ENCODE measurements at places on chromosomes 3 and 15. TPM values are rescaled to one million over a fixed set of nuclear protein-coding genes. Genes with fewer than 3 reads are reported as not detected.

DNA sequence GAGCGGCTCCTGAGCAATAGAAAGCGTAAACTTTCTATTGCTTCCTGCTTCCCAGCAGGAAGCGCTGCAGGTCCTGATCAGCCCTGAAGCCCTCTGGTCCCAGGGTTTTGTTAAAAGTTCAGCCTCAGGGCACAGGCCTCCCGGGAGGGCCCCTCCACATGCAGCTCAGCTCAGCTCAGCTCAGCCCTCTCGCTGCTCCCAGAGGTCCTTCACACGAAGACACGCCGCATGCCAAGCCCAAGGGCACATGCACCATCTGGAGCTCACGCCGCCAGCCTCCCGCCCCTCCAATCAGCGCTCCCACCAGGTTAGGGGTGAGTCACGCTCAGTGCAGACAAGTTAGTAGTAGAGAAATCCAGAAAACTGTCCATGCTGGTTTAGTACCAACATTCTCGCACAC, 12.7 kb downstream of the TKT start:
- DNase-seq: no peak

DNA sequence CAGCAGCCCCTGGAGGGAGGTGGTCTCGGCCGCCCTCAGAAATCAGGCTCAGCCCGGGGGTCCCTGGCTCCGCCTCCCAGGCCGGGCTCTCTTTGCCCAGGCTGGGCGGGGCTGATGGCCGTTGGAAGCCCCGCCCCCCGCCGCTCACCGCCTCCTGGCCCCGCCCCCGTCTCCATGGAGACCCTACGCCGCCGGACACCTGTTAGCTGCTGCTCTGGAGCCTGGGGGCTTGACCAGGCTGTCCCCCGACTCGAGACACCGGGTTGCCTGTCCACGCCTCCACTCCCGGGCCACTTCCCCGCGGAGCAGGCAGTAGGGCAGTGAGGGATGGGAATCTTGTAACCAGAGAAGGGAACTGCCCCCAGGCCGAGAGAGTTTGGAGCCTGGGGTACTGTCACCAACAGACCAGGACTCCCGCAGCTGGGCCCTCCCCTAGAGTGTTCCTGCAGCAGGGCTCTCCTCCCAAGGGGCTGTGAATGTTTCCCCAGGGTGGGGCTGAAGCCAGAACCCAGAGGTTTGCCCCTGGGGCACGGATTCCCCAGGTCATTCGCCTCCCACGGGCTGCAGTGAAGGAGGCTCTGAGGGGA, 27.8 kb upstream of the RPL32 start:
- DNase-seq: peak; percentile 39

- no peak for DNase-seq
Measured at GRCh38 chr3:62929771-62930170, 54.6 kb upstream of the CADPS start.

- DNase-seq: no peak
Measured at GRCh38 chr3:171863920-171864319, 20.8 kb downstream of the TMEM212 start.

DNA sequence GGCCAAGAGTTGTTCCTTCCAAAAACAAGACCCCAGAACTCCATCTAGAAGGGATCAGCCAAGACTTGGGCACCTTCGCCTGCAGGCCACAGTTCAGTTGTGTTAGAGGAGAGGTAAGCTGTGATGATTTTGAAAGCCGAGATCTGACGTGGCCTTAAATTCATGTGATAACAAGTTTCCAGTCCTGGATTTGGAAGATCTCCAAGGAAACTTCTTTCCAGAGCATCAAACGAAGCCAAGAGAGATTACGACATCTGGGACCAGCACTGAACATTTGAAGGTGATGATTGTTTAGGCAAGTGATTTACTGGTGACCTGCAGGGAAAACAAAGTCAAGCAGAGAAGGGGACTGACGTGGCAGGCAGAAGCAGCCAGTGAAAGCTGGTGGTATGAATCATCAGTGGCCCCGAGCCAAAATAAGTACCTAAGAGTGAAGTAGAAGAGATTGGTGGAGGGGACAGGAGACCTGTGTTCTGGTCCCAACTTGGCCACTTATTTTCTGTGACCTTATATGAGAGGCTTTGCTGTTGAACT, 339.0 kb upstream of the PROK2 start:
- DNase-seq: no peak

GRCh38 chr3:74387111-74387735, 227.2 kb downstream of the CNTN3 start:
- no peak for DNase-seq

DNA sequence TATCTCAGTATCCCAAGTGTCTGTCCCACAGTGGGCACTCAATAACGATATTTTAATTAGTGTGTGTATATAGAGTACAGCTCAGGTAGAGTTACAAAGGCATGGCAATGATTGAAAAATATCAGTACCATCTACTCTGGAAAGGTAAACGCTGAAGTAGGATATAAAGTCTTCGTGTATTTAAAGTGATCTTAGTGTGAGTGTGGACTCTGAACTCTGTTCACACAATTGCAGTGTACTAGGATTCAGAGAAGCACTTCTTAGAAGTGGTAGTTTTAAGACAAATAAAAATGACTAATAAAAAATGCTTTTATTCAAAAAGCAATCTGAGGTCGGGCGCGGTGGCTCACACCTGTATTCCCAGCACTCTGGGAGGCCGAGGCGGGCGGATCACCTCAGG, 62.9 kb upstream of the RAP2B start:
- no peak for DNase-seq

Gene SCAMP5
- 0.71 TPM for total RNA-seq

- no peak for DNase-seq
Measured at GRCh38 chr15:82663186-82663600, 16.0 kb upstream of the CPEB1 start.

- DNase-seq: no peak
Measured at GRCh38 chr3:189947068-189947467, 173.6 kb downstream of the P3H2 start.

- DNase-seq: no peak
Measured at GRCh38 chr3:151315846-151316245, 774 bp downstream of the GPR87 start.

DNA sequence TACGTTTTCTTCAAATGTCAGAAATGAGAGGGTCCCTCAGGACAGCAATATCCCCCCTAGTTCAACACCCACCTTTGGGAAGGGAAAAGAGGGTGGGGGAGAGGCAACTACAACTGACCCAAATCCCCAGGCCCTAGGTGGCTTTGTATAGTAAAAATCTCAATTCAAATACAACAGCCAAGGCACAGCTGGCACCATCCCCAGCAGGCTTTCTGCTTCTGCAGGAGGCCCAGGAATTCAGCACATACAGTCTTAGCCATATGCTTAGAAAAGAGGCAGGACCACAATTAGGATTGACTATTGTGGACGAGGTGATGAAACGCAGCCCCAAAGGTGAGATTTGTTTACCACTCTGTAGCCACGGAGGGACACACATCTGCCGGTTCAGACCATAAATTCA, 15.8 kb downstream of the NR2E3 start:
- DNase-seq: no peak

Gene NCEH1
- 0.87 TPM for total RNA-seq

- peak; percentile 39 for DNase-seq
Measured at GRCh38 chr3:109806929-109807328, 469.6 kb upstream of the DPPA4 start.

DNA sequence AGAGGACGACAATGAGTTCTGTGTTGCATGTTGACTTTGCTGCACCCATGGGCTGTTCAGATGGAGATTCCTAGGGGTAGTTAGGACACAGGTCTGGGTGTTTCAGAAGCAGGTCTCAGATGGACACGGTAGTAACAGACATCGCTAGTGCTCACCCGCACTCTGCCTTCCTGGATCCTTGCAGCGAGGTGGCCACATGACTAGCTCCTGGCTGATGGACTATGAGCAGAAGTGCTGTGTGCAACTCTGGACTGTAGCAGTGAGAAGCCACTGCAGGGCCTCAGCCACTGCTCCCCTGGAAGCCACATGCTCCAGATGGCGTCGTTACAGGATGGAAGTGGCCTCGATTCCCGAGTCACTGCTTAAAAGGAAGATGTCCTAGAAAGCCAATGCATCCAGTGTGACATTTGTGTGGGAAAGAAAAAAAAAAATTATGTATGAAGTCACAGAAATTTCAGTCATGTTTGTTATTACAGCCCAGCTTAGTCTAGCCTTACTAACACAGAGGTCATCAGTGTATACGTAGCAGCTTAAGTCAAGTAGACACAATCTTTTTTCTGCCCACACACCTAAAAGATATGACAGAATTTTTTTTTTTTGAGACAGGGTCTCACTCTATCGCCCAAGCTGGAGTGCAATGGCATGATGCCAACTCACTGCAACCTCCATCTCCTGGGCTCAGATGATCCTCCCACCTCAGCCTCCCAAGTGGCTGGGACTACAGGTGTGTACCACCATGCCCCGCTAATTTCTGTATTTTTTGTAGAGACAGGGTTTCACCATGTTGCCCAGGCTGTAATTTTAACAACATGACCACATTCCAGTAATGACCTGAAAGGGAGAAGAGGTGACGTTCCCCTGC, 95.3 kb downstream of the XXYLT1 start:
- no peak for DNase-seq

DNA sequence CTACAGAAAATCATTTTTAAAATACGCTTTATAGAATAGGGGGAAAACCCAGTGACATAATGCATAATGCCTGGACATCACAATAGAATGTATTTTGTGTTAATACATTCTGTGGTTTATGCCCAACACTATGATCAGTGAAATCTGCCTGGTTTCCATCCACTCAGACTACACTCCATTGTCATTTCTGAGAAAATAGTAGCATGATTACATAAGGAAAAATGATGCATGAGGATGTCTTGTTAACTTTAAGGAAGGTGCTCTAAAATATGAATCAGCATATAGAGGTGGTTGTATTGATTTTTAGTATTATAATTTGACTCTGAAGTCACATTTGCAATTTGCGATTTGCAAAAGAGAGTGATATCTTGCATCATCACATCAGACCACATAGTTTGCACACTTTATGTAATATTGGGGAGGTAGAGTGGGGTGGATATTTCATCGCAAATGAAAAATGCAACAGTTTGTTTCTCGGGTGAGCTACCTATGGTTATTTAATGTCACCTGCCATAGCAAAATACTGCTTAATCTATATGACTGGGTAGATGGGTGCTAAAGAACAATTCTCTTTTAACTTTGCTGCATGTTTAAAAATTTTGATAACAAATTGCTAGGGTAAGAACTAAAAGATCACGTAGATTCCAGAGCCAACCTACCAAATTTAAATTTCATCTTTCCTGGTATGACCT, 403.9 kb downstream of the IL5RA start:
- DNase-seq: no peak

Gene EXD1
- total RNA-seq: not detected

Gene AGBL1
- not detected for total RNA-seq

DNA sequence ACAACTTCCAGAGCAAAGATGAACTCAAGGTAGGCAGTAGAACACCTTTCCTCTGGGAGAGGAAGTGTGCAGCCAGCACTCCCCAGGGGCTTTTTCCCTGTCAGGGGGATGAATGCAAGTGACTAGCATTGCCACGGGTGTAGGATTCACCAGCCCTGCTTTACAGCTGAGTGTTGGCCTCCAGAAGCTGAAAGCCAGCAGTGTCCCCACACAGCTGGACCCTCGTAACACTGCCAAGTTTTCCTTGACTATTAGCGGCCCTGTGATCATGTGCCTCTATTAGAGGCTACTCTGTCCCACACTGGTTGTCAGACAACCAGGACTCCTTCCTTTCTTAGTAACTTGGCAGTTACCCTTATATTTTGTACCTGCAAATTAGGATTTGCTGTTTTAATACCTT, 104.9 kb upstream of the MANF start:
- DNase-seq: no peak

DNA sequence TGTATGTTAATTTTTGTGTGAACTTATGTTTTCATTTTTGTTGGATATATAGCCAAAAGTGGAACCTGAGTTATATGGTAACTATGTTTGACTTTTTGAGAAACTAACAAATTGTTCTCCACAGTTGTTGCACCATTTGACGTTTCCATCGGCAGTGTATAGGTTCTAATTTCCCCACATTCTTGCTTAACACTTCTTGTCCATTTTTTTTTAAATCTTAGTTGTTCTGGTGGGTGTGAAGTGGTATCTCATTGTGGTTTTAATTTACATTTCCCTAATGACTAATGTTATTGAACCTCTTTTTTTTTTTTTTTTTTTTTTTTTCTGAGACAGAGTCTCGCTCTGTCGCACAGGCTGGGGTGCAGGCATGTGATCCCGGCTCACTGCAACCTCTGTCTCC, 8.0 kb downstream of the NISCH start:
- no peak for DNase-seq

GRCh38 chr3:70056081-70056480, 56.5 kb downstream of the SAMMSON start:
- no peak for DNase-seq

Gene PP2D1
- total RNA-seq: not detected

DNA sequence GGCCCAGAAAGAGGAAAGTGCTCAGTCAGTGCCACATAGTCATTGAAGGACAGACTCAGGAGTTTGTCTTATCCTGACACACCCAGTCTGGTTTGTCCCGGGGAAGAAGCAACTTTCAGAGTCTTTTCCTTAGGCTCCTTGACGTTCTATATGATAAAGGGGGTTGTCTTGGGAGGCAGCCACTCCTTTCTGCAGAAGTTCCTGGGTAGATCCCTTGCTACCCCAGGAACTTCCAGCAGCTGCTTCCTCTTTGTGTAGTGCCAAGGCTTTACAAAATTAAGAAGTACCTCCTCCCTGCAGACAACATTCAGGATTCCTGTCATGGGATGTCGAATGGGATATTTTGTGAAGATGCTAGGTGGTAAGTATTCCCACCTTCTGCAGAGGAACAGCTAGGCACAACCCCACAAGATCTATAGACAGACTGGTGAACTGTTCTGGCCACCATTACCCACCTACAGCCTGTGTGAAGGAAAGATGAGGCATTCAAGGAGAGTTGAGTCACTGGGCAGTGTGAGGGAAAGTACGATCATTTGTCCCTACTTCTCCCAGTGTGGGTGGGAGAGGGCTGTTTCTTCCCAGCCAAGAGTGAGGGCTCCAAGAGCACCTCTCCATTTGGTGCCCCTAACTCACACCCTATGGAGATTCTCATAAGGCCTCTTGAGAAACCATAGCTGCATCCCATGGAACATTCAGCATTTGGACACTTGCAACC, 11.3 kb downstream of the TMEM266 start:
- DNase-seq: no peak

Gene RBP2
- total RNA-seq: not detected
